ENCODE measurements at places on chromosomes 1 and 21. TPM values are rescaled to one million over a fixed set of nuclear protein-coding genes. Genes with fewer than 3 reads are reported as not detected.

GRCh38 chr1:231626535-231626950 is at the start of gene DISC1:
Gene DISC1, plus strand, starts transcription at chr1:231626790. Its CDS starts 78 bp downstream, at chr1:231626868.
- peak; percentile 64 for DNase-seq

DNA sequence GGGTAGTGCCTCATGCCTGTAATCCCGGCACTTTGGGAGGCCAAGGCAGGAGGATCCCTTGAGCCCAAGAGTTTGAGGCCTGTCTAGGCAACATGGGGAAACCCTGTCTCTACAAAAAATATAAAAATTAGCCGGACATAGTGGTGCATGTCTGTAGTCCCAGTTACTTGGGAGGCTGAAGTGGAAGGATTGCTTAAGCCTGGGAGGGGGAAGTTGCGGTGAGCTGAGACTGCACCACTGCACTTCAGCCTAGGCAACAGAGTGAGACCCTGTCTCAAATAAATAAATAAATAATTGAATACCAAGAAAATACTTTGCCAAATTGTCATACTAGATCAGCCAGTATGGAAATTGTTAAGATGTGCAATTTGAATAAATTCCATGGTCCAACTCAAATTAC is 5.9 kb upstream of the RBBP5 start:
- no peak for DNase-seq

DNA sequence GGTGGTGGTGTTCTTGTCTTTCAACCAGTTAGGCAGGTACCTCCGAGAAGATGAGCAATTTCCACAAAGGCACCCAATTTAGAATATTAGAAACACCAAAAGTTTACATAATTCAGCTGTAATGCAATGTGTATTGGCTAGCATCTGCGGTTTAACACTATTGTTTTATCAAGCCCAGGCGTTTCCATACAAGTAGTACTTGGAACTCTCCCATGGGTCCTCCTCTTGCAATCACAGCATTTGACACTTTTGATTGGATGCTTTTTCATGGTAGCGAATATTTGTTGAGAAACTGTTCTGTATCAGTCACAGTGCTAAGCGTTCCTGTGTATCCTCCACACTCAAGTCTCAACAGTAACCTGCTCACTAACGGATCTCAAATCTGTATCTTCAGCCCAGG is 20.1 kb upstream of the MAP1LC3C start:
- no peak for DNase-seq

DNA sequence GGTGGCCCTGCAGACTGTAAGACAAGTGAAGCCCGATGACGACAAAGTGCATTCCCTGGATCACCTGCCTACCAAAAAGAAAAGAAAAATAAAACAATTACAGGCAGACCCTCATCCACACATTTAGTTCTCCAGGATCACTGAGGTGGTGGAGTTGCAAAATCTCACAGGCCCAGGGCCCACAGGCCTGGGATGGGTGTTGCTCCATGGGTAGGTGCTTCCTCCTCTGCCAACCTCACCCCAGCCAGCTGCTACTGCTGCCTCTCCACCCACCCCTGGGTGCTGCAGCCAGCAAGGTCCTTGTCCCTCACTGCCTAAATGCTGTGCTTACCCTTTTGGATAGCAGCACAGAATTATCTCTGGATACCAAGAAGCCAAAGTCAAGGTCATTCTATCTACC is 146.4 kb upstream of the GALNT2 start:
- DNase-seq, result no peak

- DNase-seq, result no peak
Observed at GRCh38 chr1:230381585-230381984, 44.5 kb downstream of the PGBD5 start.

DNA sequence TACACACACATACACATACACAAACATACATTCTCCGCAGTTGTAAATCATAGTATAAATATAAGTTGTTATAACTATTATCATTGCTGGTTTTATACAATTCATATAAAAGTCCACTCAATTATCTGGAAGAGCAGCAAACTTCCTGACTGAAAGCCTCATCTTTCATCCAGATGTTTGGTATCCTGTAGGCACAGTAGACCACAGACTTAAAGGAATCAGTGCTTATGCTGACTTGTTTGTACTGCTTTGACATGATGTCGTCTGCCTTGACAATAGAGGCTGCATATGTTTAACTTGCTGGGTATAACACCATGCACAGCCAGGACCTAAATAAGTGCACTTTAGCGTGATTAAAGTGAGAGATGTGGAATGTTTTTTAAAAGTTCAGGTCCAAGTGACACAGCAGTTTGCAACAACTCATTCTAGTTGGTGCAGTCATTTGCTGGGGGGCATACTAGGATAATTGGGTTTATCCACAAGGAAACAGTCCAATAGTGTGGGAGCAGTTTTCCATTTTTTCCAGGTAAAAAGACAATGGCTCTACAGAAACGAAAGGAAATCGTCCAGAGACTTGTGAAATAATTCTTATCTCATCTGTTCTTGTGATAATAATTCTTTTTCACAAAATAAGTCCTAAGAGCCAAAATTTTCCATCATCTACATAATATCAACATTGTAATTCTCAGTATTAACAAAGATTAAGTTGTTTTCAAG is 110.3 kb upstream of the TSPAN2 start:
- DNase-seq, result no peak

DNA sequence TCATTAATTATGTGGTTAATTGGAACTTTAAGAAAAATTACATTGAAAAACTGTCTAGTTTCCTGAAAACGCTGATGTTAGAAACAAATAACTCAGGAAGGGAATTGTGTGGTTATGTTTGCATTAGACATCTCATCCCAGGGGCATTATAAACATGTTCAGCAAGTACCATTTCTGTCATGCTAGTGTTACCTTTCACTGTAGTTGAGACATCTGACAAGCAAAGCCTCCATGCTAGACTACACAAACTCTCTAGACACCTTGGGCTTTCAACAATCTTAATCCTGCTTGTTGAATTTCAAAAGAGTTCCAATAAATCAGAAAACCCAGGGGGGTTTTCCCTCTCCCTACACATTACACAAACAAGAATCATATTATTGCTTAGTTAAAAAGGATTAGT is 536.8 kb downstream of the KCNT2 start:
- no peak for DNase-seq

DNA sequence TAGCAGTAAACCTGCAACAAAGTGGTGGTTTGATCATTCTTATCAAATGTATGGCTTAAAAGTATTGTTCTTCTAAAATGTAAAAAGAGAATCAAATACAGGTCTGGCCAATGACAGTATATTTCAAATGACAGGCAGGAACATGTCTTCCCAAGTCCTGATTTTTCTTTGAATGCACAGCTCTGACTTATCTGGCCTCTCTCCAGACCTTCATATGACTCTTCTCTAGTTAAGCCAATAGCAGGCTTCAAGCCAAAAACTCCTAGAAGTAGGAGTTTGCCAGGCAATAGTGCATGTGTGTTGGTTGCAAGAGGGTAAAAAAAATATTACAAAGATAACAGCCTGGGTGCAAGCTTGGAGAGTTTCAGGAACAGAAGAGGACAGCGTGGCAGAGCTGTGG is 345.5 kb downstream of the SMYD3 start:
- DNase-seq, result no peak

- no peak for DNase-seq
Observed at GRCh38 chr1:202304375-202304774, 37.4 kb downstream of the UBE2T start.

DNA sequence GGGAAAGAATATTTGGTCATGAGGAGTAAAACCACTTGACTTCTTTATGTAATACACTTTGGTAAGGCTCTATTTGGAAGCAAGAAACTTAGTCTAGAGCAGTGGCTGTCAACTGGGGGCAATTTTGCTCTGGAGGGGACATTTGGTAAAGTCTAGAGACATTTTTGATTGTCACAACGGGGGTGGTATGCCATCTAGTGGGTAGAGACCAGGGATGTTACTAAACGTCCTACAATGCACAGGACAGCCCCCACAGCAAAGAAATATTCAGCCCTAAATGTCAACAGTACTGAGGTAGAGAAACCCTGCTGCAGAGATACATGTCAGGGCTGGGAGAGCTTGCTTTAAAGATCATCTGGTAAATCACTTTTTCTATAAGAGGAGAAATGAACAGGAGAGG is 13.5 kb downstream of the FUCA1 start:
- DNase-seq, result no peak

DNA sequence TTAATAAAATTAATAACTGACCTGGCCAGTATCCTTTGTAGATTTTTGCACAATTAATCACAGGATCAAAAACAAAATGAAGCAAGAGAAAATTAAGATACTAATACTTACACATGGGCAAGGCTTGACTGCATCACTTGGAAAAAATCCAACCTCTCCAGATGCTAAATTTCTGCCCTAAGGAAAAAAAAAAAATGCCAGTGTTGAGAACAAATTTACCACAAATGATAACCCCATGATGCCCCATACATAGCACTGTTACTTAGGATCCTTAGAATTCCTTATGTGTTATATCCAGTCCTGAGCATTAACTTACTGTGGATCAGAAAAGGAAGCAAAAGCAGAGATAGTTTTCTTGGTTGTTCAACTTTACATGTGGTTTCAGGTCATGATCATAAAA is 347.5 kb downstream of the VAV3 start:
- no peak for DNase-seq

DNA sequence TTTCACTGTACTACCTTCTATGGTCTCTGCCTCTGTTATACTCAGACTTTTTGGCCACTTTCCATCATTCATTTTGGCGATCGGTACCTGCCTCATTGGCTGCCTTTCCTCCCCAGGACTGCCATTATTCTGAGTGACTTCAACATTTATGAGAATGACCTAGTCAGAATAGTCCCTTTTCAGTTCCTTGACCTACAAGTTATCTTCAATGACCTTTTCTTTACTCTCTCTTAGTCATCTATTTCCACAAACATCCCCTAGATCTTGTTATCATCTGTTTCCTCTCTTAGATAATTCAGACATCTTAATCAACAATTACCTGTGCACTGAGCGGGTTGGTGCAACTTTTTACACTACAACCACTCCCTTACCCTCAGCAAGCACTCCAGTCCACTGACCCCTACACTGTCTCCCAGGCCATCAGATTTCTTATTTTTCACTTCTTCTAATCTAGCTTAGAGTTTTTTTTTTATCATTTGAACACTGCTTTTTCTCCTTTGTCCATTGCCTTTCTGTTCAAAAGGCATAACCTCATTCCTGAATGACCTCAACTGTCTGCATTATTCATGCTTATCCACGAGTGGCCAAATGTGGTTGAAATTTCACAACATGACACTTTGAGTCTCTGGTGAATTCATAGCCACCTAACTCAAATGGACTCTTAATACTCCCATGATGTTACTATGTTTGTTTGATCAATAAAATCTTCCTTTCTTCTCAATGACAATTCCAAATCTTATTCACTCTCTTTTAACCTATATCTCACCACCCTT is 112.7 kb downstream of the HMCN1 start:
- DNase-seq, result no peak

GRCh38 chr1:232586679-232587078 is 43.3 kb downstream of the SIPA1L2 start:
- DNase-seq, result no peak

GRCh38 chr1:147539122-147539575 is 2.2 kb upstream of the BCL9 start:
- DNase-seq, result no peak

- DNase-seq, result no peak
Observed at GRCh38 chr21:40139636-40140035, 272.4 kb downstream of the PCP4 start.

- no peak for DNase-seq
Observed at GRCh38 chr1:244157731-244158438, 106.8 kb downstream of the ZBTB18 start.

DNA sequence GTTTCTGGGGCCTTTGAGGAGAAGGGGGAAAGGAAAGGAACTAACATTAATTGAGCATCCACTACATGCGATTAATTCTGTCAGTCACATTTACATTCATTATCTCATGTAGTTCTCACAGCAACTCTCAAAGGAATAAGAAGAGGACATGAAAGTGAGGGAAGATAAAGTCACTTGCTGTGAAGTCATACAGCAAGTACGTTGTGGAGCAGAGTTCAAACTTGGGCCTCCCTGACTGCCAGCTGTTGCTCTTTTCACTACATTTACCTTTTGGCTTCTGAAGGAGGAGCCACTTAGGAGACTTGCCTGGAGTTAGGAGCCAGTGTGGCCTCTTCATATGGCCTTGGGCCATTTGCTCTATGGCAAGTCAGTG is 6.2 kb downstream of the ZNF691 start:
- DNase-seq, result no peak

- DNase-seq, result no peak
Observed at GRCh38 chr1:182698971-182699370, 14.6 kb upstream of the RGS8 start.

DNA sequence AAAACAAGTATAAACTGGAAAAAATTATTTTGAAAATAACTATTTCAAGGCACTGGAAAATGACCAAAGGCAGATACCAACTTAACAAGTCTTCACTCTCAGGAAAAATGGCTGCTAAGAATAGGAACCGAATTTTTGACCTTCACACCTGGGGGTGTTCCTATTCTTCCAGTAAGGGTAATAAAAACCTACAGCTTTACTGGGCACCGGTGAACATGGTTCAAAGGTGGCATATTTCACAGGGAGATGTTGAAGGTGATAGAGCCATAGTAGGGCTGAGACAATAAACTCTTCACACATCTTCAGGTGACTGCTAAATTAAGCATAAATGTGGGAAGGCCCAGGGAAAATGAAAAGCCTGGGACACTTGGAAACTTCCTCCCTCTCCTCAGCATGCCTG is 65.4 kb upstream of the IFFO2 start:
- no peak for DNase-seq

GRCh38 chr1:61757950-61758349 is 15.7 kb downstream of the PATJ start:
- DNase-seq, result no peak

- DNase-seq, result no peak
Observed at GRCh38 chr1:29999595-29999994, 723.8 kb downstream of the MATN1 start.

GRCh38 chr1:240967070-240967724 is 355.2 kb upstream of the GREM2 start:
- DNase-seq, result no peak

GRCh38 chr21:32813265-32813903 is 41.8 kb upstream of the PAXBP1 start:
- DNase-seq, result no peak

CLCA2 gene
- 113 TPM for total RNA-seq

TLR5 gene
- 5.1 TPM for total RNA-seq

FAM177B gene
- total RNA-seq, result 1.3 TPM

DNAI4 gene
- 4.8 TPM for total RNA-seq

TLCD4 gene
- total RNA-seq, result 2.5 TPM

SPRR1A gene
- total RNA-seq, result 57.4 TPM

DIO1 gene
- total RNA-seq, result not detected

PTGS2 gene
- total RNA-seq, result 1.6 TPM

PLA2G4A gene
- total RNA-seq, result 13.0 TPM

MARK1 gene
- 8.6 TPM for total RNA-seq

All from esophagus squamous epithelium (tissue), 5 donors.